ENCODE measurements at places on chromosomes 7 and 10.

- DNase-seq, result peak; percentile 85
Observed at GRCh38 chr10:80171248-80171660, 34.1 kb downstream of the ANXA11 start.

DNA sequence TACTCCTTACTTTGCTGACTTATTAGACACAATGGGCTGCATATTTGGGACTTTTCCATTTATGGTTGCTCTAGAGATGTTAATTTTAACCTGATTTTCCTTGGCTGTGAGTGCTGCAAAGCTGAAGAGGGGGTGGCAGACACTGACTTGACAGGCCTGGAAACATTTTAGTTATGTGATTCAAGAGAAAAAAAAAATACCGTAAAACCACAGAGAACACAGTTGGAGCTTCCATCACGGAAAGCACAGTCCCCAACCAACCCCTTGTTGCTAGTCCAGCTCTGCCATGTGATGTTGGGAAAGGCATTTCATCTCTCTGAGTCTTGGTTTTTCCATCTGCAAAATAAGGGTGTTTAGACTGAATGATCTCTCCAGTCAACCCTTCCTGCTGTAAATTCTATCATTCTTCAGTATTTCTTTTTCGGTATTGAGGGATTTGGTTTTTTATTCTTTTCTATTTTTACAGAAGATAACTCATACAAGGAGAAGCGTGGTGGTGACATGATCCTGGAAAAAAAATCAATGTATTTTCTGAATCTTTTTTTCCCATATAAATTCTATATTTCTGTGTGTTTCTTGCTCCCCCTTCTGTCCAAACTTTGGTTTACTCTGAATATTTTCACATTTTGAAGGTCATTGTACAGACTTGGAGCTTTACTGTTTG lies 246.1 kb downstream of the REEP3 start:
- DNase-seq, result no peak

DNA sequence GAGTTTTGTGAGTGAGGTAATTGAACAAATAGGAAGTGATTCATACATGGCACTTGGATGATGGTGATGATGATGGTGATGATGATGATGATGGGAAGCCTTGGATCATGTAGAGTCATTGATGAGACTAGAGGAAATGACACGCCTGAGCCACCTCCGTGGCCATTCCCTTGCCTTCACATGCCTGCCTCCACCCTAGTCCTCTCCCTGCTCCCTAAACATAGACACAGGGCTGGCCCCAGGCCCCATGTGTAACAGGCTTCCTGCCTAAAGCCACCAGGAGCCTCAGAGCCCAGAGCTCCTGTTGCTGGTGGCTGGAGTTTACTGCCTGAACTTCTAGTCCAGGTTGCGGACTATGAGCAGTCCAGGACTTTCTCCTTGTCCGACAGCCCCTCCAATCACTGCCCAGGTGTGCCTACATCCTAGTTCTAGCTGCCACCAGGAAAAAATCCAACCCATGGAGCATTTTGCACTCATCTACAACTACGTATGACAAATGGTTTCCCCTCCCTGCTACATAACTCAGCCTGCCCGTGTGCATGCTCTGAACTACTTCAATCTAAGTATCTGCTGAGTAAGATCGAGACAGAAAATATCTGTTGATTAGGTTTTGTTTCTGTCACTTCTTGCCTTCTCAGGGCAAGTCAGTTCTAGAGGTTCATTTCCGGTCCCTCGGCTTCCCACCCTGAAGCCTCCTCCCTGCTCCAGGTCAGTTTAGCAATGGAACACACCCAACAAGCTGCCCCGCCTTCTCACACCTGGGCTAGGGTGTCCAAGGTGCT lies 35.5 kb upstream of the KDM7A start:
- DNase-seq, result no peak

GRCh38 chr10:44060221-44060620 lies 324.7 kb downstream of the CXCL12 start:
- DNase-seq, result no peak

DNA sequence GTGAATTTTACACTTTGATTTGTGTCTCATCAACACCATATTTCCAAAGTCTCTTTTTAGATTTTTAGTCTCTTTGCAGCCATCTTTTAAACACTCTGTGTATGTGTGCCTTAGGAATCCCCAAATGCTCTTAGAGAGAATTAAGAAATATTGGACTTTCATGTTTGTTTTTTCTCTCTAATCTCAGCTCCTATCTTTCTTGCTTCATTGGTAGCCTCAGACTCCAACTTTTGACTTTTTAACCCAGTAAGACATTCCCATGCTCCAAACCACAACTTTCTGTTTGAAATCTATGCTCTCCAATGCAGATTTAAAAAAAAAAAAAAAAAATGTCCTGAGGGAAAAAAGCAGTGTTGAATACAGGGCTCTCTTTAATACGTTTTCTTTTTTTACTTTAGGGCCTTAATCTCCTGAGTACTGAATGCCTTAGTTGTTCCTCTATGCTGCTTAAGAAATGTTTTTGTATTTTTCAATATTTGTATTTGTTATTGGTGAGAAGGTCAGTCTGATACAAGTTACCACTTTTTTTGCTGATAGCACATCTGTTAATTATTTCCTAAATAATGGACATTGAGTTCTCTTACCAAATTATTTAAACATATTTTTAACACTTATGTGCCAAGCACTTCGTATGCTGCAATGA lies 489.9 kb downstream of the NXPH1 start:
- DNase-seq, result no peak

- no peak for DNase-seq
Observed at GRCh38 chr7:157360483-157361025, 23.8 kb downstream of the DNAJB6 start.

GRCh38 chr10:113958631-113959382 lies 84.9 kb upstream of the ADRB1 start:
- peak; percentile 63 for DNase-seq

DNA sequence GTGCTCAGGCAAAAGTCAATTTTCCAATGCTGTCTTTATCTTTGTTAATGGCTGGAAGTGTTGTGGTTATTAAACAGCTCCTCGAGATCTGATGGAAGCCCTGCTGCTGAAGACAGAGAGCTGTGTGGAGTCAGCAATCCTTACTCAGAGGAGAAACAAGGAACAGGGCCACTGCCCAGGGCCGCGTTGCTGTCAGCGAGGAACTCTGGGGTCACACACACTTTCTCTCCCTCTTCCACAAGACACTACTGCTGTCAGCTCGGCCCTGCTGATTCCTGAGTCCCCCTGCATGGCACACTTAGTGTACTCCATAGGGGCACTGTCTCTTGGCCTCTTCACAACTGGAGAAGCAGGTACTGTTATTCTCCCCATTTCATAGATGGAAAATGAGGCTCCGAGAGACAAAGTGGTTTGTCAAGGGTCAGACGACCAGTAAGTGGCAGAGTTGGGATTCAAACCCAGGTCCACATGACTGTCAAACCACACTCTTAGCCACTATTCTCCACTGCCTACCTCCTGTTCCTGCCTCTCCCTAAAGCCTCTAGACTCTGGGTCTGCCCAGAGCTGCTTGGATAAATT lies 29.3 kb upstream of the PDCD4 start:
- DNase-seq, result no peak

GRCh38 chr7:3579638-3580219 lies 278.7 kb downstream of the SDK1 start:
- DNase-seq, result no peak

DNA sequence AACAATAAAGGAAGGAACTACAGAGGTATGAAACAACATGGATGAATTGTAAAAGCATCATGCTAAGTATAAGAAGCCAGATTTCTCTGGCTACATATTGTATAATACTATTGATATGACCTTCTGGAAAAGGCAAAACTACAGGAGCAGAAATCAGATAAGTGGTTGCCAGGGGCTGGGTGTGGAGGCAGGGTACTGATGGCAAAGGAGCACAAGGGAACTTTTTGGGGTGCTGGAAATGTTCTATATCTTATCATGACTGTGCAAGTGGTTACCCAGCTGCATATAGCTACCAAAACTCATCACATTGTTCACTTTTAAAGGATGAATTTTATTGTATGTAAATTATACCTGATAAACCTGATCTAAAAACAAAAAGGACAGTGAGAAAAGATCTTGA lies 72.4 kb downstream of the SKAP2 start:
- no peak for DNase-seq

- no peak for DNase-seq
Observed at GRCh38 chr7:2312267-2312929, 1.8 kb downstream of the SNX8 start.

- DNase-seq, result no peak
Observed at GRCh38 chr10:50552308-50552707, 71.4 kb downstream of the SGMS1 start.

GRCh38 chr7:28623863-28624262 lies 211.5 kb downstream of the CREB5 start:
- DNase-seq, result no peak

DNA sequence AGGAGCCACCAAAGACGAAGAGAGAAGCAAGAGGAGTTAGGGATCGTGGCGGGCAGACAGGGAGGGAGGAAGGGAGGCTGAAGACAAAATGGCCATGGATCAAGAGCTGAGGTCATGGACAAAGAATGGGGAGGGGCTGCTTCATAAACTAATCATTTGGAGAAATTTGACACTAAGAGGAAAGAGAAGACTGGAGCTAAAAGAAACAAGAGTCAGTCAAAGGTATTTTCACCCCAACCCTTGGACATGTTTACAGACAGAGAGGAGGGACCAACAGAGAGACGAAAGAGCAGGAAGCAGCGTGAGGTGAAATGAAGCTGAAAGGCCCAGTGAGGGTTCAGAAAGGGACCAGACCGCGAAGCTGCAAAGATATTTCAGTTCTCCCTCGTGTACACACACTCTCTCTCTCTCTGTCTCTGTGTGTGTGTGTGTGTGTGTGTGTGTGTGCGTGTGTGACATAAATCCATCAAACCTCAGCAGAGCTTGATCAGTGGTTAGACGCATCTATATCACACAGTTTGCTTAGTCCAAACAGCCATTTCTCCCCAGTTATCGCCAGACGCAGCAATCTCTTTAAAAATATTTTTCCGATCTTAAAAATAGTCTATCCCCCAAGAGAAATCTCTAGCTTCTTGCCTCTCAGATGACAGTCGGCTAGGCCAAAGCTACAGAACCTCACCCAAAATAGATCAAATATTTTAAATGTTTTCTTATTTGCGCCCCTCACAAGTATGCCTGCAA lies 12.5 kb upstream of the CALD1 start:
- no peak for DNase-seq

- no peak for DNase-seq
Observed at GRCh38 chr7:76330673-76331072, 28.1 kb downstream of the YWHAG start.

DNA sequence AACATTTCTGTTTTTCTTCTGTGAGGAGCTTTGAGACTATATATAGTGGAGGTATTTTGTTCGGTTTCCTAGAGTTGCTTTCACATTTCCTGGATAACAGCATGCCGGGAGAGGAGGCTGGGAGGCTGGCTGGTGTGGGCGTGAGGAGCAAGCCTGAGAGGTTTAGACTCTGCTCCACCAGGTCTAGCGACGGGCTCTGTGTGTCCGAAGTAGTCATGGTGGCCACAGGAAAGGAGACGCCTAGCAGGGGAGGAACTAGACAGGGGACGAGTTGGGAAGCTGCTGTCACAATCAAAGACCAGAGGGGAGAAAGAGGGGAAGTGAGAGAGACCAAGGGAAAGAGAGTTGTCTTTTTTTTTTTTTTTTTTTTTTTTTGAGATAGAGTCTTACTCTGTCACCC lies 19.6 kb downstream of the PTPRE start:
- no peak for DNase-seq

GRCh38 chr7:87413951-87414793 lies 61.3 kb downstream of the ABCB4 start:
- no peak for DNase-seq

- no peak for DNase-seq
Observed at GRCh38 chr10:5041471-5042023, 37.9 kb upstream of the AKR1C2 start.

- no peak for DNase-seq
Observed at GRCh38 chr7:83984591-83984990, 210.0 kb downstream of the SEMA3A start.

DNA sequence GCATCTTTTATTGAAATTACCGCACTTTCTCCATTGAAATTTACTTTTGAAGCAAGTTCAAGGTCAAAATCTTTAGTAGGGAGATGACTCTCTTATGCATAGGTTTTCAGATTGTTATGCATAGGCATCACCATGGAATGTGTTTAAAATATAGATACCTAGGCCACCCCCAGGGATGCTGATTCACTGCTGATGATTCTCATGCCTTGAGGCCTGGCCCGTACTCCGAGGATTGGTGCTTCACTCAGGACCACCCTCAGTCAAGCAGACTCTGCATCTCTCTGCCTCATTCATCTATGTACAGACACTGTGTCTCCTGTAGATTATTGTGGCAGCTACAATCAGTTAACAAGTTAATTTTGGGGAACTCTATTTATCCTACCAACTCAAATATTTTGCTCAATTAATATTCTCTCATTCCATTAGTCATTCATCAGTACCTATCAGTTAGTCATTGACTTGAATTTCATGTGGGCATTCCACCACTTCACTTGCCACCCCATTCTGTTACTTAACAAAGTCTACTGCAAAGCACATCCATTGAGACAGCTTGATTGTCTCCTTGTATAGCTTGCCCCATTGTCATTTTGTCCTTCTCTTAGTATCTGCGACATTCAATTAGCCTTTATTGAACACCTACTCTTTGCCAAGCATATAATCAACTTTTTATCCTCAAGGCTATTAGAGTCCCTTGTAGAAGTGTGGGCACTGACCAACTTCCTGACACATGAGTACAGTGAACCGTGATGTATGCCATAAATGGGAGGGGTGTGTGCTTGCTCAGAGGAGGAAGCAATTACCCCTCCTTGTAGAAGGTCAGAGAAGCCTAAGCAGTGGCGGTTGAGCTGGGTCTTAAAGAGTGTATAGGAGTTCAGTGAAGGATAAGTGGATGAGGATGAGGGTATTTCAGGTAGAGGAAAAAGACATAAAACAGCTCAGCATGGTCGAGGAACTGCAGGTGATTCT lies 255.6 kb upstream of the BMPER start:
- DNase-seq, result no peak

- peak; percentile 63 for DNase-seq
Observed at GRCh38 chr10:3468919-3469638, 296.5 kb upstream of the PITRM1 start.

DNA sequence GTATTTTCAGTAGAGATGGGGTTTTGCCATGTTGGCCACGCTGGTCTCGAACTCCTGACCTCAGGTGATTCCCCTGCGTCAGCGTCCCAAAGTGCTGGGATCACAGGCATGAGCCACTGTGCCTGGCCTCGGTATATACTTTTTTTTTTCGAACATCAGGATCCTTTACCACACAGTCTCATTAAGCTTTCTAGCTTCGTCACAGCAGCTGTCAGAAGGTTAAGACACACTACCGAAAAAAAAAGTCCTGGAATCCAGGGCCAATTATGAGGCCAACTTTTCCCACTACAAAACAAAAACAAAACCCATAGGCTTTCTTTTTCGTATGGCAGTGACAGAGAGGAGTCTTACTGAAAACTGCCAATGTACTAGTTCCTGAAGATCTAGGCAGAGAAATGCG lies 30.7 kb downstream of the ZC3HC1 start:
- no peak for DNase-seq

- DNase-seq, result no peak
Observed at GRCh38 chr7:50588937-50589336, 23.7 kb upstream of the DDC start.

- DNase-seq, result no peak
Observed at GRCh38 chr7:114740095-114740494, 181.8 kb upstream of the MDFIC start.

GRCh38 chr7:55518836-55519235 lies 53.5 kb downstream of the VOPP1 start:
- no peak for DNase-seq

Measured in prostate gland (tissue), 2 donors.